ENCODE measurements at places on chromosomes 5 and 9.
A peak's percentile ranks its signal among the peaks of the same experiment; 100 is the strongest.

DNA sequence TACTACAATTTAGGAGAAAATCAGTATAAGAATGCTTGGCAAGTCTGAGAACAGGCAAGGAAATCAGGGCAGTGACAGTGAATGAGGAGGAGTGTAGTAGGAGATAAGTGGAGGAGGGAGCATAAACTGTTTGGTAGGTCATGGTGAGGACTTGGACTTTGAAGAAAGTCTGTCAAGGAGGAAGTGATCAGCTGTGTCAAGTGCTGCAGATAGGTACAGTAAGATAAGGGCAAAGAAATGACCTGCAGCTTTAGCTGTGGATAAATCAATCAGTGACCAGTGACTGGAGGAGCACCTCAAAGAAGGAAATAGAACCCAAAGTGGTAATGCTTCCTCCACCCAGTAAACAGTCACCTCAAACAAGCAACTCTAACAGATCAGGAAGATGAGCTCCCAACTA is 106.3 kb downstream of the RAPGEF6 start:
- DNase-seq, result no peak

GRCh38 chr5:180049185-180049548 is 22.4 kb downstream of the RNF130 start:
- no peak for DNase-seq

DNA sequence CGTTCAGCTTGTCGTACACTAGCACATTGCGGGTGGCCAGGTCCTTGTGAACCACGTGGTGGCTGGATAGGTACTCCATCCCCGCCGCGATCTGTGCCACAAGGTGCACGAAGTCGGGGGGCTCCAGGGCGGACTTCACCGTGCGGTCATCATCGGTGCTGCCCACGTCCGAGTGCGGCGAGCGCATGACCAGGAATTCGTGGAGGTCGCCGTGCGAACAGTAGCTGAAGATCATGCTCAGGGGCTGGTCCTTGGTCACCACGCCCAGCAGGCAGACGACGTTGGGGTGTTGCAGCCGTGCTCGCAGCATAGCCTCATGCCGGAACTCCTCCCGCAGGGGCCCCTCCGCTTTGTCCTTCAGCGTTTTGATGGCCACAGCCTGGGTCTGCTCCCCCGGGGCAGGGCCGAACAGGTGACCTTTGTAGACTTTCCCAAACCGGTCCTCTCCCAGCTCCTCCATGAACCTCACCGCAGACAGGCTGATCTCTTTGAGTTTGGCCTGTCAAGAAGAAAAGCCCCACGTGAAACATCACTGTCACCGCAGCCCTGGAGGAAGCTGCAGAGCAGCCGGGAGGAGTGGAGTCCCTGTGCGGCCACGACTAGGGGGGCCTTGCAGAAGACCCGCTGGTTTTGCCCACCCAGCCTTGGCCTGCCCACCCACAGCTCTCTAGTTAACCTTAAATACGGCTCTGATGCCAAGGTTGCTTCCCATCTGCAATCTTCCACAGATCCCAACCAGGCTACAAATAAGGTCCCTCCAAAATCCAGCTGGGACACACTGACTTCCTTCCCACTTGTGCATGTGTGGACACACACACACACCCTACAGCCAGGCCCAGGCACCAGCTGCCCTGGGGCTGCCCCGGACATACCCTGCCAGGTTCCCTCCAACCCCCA is 225.2 kb downstream of the ROR2 start:
- DNase-seq, result no peak

- no peak for DNase-seq
Observed at GRCh38 chr9:99353408-99353807, 131.3 kb downstream of the SEC61B start.

- DNase-seq, result no peak
Observed at GRCh38 chr5:78605611-78606010, 43.0 kb downstream of the LHFPL2 start.

- no peak for DNase-seq
Observed at GRCh38 chr5:86909418-86910295, 291.9 kb downstream of the COX7C start.

GRCh38 chr5:62386824-62387223 is 16.9 kb downstream of the DIMT1 start:
- no peak for DNase-seq

- peak; percentile 60 for DNase-seq
Observed at GRCh38 chr9:135903358-135903656, 4.0 kb downstream of the CAMSAP1 start.

- no peak for DNase-seq
Observed at GRCh38 chr5:86797677-86798076, 179.9 kb downstream of the COX7C start.

GRCh38 chr9:104899759-104900247 is 28.2 kb downstream of the ABCA1 start:
- no peak for DNase-seq

DNA sequence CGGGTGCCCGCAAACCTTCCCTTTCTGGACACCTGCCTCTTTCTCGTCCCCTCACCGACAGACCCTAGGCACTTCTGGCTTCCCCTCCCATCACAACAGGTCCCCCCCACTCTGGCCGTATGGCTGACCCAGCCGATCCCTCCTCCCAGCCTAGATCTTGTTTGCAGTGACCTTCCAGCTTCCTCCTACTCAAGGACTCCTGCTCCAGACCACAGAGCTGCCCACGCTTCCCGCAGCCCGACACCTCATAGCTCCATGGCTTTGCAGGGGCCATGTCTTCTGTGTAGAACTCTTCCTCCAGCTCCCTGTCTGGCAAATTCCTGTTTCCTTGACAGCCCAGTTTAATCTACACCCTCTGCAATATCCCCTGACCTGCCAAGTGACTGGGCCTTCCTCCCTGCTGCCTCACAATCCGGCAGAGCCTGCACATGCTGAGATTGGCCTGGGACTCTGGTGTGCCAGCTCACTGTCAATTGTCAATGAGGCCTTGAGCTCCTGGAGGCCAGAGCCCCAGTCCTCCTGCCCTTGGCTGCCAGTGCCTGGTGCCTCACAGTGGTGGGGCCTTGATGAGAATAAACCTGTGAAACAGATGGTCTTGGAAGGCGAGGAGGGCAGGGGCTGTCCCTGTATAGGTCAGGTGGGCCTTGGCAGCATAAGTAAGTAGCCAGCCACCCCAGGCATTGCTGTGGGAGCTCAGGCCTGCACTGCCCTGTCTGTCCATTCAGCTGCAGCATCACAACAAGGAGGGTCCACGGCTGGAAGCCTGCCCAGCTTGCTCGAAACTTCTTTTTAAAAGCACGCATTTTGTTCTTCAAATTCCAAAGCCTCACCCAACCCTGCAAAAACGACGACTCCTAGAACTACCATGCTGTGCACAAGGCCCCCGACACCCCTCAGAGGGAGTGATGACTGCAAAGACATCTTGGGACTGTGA is 50.5 kb downstream of the GADD45G start:
- DNase-seq, result peak; percentile 78

DNA sequence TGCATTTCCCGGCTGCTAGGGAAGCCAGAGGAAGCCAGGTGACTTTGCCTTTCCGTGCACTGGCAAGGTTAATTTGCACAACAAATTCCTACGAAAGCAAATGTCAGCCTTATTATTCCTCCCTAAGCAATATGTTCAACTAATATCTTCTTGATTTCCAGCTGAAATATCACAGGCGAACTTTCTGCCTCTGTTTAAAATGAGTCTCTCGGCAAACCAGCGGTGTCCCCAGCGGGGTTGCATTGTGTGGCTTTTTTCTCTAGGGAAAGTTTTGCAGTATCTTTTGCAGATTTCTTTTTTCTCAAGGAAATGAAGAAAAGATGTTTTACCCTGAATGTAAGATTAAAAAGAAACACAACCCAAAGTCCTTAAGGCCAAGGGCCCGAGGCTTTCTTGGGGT is 1.9 kb downstream of the DBH start:
- no peak for DNase-seq

GRCh38 chr5:39176759-39177630 is 42.4 kb downstream of the FYB1 start:
- no peak for DNase-seq

DNA sequence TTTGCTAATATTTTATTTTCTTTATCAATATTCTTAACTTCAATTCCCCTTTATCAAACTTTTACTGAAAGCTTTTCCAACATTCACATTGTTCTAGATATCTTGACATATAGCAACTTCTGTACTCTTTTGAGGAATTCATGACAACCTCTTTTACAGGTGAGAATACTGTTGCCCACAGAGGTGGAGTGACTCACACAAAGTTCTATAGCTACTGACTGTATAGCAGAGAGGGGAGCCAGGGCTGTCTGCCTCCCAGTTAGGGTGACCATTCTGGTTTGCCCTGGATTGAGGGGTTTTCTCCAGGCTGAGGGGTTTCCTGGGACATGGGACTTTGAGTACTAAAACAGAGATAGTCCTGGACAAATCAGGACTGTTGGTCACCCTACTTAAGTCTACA is 16.2 kb downstream of the SEC61B start:
- DNase-seq, result no peak

- no peak for DNase-seq
Observed at GRCh38 chr5:37776826-37777225, 63.0 kb downstream of the GDNF start.

GRCh38 chr5:130337179-130337888 is 433.1 kb downstream of the CHSY3 start:
- no peak for DNase-seq

GRCh38 chr9:10523164-10523563 is 89.6 kb downstream of the PTPRD start:
- no peak for DNase-seq

Data from G401 (cell line).